ENCODE measurements at places on chromosomes 16 and 17. TPM values are rescaled to one million over a fixed set of nuclear protein-coding genes. Genes with fewer than 3 reads are reported as not detected.

GRCh38 chr17:60147553-60148223 lies 2.1 kb upstream of the CA4 start:
- H3K27me3 ChIP-seq, result peaks cover 72% of the 10 kb centered on the region
- no peak overlapping the region for H3K4me3 ChIP-seq
- H3K36me3 ChIP-seq, result no peaks in the 10 kb centered on the region
- peaks cover 8% of the 10 kb centered on the region for H3K4me1 ChIP-seq
- DNase-seq, result no peak

- H3K36me3 ChIP-seq, result no peaks in the 10 kb centered on the region
- no peaks in the 10 kb centered on the region for H3K27me3 ChIP-seq
- H3K27ac ChIP-seq, result peak overlapping the region; percentile 52
- peaks cover 7% of the 10 kb centered on the region for H3K4me1 ChIP-seq
These were observed 1.0 kb upstream of the ZNF500 start for GRCh38 chr16:4767872-4768548.

GRCh38 chr17:16364625-16365024 lies 11.4 kb upstream of the CENPV start:
- H3K4me1 ChIP-seq, result no peaks in the 10 kb centered on the region
- H3K27me3 ChIP-seq, result no peaks in the 10 kb centered on the region
- H3K27ac ChIP-seq, result no peak overlapping the region

DNA sequence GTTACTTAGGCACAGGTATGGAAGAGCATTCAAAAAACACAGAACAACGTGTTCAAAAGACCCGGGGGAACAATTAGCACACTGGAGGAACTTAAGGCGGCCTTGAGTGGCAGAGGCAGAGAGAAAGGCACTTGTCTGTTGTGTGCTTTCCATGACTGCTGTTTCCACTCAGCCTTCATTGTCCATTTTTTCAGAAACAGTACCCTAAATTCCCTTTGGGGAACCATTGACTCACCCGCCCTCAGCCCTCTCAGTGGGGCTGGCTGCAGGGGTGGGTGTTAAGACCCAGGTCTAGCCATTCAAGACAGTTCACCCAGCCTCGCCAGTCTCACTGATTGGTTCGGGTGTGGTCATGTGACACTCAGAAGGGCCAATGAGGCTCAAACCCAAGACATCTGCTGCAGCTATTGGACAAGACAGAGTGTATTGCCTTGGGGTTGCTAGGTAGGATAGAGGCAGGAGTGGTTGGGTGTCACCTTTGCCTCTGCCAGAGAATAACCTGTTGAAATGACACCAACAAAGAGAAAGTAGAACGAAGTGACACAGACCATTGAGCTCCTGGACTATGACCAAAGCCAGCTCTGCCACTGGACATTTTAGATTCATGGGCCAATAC lies 19.6 kb upstream of the CEP20 start:
- no peaks in the 10 kb centered on the region for H3K27me3 ChIP-seq
- H3K4me3 ChIP-seq, result no peak overlapping the region
- no peak for DNase-seq
- H3K4me1 ChIP-seq, result no peaks in the 10 kb centered on the region
- H3K36me3 ChIP-seq, result no peaks in the 10 kb centered on the region

Gene CACNG5
- not detected for total RNA-seq

GRCh38 chr17:75459590-75460267 lies 3.3 kb downstream of the TMEM94 start:
- H3K27ac ChIP-seq, result no peak overlapping the region
- no peak overlapping the region for H3K4me3 ChIP-seq
- H3K4me1 ChIP-seq, result peaks cover 14% of the 10 kb centered on the region
- no peaks in the 10 kb centered on the region for H3K36me3 ChIP-seq
- H3K27me3 ChIP-seq, result no peaks in the 10 kb centered on the region

Gene DNAH17
- total RNA-seq, result 0.14 TPM

DNA sequence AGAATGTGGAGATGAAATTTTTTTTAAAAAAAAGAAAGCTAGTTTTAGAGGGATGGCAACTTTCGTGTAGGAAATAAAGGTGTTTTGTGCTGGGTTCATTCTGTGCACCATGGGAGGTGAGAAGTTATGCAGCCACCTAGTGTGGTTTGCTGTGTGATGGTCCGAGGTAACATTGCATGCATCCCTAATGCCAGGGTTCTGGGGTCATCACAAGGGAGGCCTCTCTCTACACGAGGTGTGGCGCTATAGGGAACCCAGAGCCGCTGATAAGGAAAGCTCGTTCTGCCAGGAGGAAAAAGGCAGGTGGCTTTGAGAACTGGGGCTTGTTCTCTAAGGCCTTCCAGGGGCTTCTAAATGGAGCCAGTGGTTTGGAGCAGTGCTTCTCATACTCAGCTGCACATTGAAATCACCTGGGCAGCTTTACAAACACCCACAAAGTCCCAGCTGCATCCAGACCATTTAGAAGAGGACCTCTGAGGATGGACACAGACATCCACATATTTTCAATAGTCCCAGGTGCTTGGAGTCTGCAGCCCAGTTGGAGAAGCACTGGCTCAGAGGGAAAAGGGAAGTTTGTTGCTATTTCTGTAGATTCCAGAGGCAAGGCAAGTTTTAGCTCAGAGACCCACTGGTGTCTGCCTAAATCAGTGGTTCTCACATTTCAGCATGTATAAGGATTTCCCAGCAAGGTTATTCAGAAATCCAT lies 43.5 kb downstream of the VPS35L start:
- H3K36me3 ChIP-seq, result peaks cover 5% of the 10 kb centered on the region
- H3K27me3 ChIP-seq, result no peaks in the 10 kb centered on the region
- no peak overlapping the region for H3K4me3 ChIP-seq
- no peak overlapping the region for H3K27ac ChIP-seq

- peaks cover 21% of the 10 kb centered on the region for H3K4me1 ChIP-seq
- peak; percentile 98 for DNase-seq
- no peaks in the 10 kb centered on the region for H3K27me3 ChIP-seq
- no peaks in the 10 kb centered on the region for H3K36me3 ChIP-seq
These were observed 164.5 kb upstream of the CHMP6 start for GRCh38 chr17:80826955-80827645.

Gene RGS11
- 2.7 TPM for total RNA-seq

Gene TGFB1I1
- total RNA-seq, result 124 TPM

GRCh38 chr17:48611681-48612455 lies 1.1 kb upstream of the HOXB7 start:
- H3K4me3 ChIP-seq, result no peak overlapping the region
- H3K27ac ChIP-seq, result no peak overlapping the region
- DNase-seq, result no peak
- no peaks in the 10 kb centered on the region for H3K36me3 ChIP-seq
- H3K4me1 ChIP-seq, result peaks cover 4% of the 10 kb centered on the region

GRCh38 chr16:27432558-27432957 lies 30.6 kb downstream of the IL21R start:
- peaks cover 12% of the 10 kb centered on the region for H3K4me1 ChIP-seq
- no peaks in the 10 kb centered on the region for H3K27me3 ChIP-seq
- peak overlapping the region; percentile 24 for H3K27ac ChIP-seq
- no peaks in the 10 kb centered on the region for H3K36me3 ChIP-seq
- H3K4me3 ChIP-seq, result no peak overlapping the region

GRCh38 chr16:76837872-76838271 lies 353.1 kb upstream of the MON1B start:
- no peaks in the 10 kb centered on the region for H3K27me3 ChIP-seq
- H3K36me3 ChIP-seq, result no peaks in the 10 kb centered on the region
- H3K27ac ChIP-seq, result no peak overlapping the region
- H3K4me1 ChIP-seq, result no peaks in the 10 kb centered on the region
- no peak for DNase-seq

Gene CMC2
- 52.8 TPM for total RNA-seq

- H3K4me3 ChIP-seq, result no peak overlapping the region
- H3K27ac ChIP-seq, result no peak overlapping the region
- H3K4me1 ChIP-seq, result peaks cover 8% of the 10 kb centered on the region
- peaks cover 2% of the 10 kb centered on the region for H3K27me3 ChIP-seq
- DNase-seq, result no peak
These were observed 25.3 kb downstream of the SPACA3 start for GRCh38 chr17:33016920-33017319.

Gene ITGA2B
- 0.31 TPM for total RNA-seq

Gene AANAT
- total RNA-seq, result 0.19 TPM

Gene EIF3C
- total RNA-seq, result 880 TPM

Gene ZSCAN10
- total RNA-seq, result 0.22 TPM

- H3K4me3 ChIP-seq, result no peak overlapping the region
- no peaks in the 10 kb centered on the region for H3K36me3 ChIP-seq
- no peaks in the 10 kb centered on the region for H3K27me3 ChIP-seq
These were observed 3.4 kb downstream of the DRC7 start for GRCh38 chr16:57697896-57698537.

GRCh38 chr16:49855280-49855821 lies 561 bp downstream of the ZNF423 start:
- peak; percentile 62 for DNase-seq
- no peaks in the 10 kb centered on the region for H3K27me3 ChIP-seq
- H3K4me3 ChIP-seq, result peak overlapping the region; percentile 51
- H3K27ac ChIP-seq, result no peak overlapping the region
- H3K36me3 ChIP-seq, result no peaks in the 10 kb centered on the region
- H3K4me1 ChIP-seq, result peaks cover 13% of the 10 kb centered on the region

GRCh38 chr17:8837563-8838075 lies 29.9 kb downstream of the PIK3R6 start:
- H3K36me3 ChIP-seq, result no peaks in the 10 kb centered on the region
- no peaks in the 10 kb centered on the region for H3K4me1 ChIP-seq
- H3K27me3 ChIP-seq, result peaks cover 2% of the 10 kb centered on the region
- no peak overlapping the region for H3K4me3 ChIP-seq
- no peak for DNase-seq

GRCh38 chr16:48158296-48158695 lies 2.5 kb upstream of the ABCC12 start:
- peak overlapping the region; percentile 51 for H3K27ac ChIP-seq
- peak; percentile 87 for DNase-seq
- no peak overlapping the region for H3K4me3 ChIP-seq
